ENCODE measurements at places on chromosomes 12 and 14.
A peak's percentile ranks its signal among the peaks of the same experiment; 100 is the strongest.

DNA sequence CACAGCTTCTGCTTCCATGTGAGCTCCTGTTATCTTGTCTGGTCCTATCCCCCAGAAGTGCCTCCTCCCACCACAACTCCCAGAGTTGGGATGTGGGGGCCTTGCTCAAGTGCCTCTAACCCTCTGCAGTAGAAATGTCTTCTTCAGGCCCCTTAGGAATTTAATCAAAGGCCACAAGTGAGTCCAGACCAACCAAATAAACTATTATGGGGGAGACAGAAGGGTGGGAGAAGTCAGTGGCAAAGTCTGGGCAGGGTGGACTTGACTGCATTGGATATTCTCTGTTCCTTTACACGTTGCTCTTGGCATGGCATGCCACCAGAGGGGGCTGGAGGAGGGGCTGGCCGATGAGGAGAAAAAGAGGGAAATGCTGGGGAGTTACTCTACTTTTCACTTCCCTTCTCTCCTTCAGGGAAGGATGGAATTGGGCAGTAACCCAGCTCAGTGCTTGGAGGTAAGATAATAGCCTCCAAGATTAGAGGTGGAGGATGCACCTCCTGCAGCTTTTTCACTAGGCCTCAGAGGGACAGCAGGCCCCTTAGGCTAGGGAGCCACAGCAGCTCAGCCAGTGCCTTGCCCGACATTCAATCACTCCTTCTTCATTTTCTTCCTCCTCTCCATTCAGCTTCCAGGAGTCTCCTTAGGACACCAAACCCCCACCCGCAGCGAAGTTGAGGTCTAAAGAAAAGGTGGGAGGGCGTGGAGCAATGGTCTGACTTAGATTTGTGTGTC is 1.2 kb upstream of the AP1G2 start:
- no peak for DNase-seq

- no peak for DNase-seq
Measured at GRCh38 chr14:92731622-92732115, 16.8 kb downstream of the LGMN start.

DNA sequence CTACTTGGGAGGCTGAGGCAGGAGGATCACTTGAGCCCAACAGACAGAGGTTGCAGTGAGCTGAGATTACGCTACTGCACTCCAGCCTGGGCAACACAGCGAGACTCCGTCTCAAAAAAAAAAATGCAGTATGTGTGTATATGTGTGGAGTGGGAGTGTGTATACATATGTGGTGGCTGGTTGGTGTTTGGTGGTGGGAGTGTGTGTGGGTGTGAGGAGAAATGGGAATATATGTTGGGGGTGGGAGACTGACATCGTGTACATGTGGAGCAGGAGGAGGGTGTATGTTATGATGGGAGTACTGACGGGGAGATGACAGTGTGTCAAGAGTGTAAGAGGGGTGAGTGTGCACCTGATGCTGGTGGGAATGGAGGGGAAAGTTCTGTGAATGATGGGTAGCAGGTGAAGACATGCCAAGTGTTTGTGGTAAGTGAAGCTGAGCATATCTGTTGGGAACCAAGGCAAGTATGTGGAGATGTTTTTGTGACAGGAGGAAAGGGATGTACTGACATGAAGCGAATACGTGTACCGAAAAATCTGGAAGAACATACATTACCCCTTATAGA is 4.2 kb downstream of the PNMA1 start:
- no peak for DNase-seq

DNA sequence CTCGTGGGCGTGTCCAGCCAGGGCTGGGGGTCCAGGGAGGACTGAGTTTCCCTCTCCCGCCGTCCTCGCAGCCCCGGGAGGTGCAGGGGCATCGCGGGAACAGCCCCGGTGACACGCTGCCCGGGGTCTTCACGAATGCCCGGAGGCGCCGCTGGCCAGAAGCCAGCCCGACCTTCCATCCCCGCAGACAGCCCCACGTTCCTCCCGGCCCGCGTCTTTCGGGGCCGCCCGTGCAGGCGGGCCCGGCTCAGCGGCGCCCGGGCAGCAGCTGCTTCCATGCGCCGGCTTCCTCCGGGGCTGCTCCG is 827 bp upstream of the TEDC1 start:
- no peak for DNase-seq

DNA sequence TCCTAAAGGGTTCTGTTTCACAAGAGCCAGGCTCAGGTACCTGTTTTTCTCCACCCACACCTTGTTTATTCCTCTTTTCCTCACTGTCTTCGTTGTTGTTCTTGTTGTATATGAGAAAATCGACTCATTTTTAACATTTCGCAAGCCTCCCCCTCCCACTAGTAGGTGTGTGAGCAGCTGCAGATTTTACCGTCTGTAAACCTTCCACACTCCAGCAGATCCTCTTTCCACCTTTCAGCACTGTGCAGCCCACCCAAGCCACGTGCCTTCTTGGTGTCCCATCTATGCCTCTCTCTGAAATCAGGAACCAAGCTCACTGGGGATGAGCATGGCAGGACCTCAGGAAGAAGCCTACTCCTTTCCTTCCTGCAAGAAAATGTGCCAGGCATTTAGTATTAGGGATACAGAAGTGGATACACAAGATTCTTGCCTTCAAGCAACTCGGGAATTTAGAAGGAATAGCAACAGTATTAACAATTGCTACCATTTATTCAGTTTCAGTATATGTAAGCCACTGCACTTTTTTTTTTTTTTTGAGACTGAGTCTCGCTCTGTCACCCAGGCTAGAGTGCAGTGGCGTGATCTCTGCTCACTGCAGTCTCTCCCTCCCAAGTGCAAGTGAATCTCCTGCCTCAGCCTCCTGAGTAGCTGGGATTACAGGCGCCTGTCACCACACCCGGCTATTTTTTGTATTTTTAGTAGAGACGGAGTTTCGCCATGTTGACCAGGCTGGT is 113.6 kb downstream of the CHST11 start:
- no peak for DNase-seq

- DNase-seq = no peak
Measured at GRCh38 chr12:111730420-111730819, 36.3 kb upstream of the ALDH2 start.

DNA sequence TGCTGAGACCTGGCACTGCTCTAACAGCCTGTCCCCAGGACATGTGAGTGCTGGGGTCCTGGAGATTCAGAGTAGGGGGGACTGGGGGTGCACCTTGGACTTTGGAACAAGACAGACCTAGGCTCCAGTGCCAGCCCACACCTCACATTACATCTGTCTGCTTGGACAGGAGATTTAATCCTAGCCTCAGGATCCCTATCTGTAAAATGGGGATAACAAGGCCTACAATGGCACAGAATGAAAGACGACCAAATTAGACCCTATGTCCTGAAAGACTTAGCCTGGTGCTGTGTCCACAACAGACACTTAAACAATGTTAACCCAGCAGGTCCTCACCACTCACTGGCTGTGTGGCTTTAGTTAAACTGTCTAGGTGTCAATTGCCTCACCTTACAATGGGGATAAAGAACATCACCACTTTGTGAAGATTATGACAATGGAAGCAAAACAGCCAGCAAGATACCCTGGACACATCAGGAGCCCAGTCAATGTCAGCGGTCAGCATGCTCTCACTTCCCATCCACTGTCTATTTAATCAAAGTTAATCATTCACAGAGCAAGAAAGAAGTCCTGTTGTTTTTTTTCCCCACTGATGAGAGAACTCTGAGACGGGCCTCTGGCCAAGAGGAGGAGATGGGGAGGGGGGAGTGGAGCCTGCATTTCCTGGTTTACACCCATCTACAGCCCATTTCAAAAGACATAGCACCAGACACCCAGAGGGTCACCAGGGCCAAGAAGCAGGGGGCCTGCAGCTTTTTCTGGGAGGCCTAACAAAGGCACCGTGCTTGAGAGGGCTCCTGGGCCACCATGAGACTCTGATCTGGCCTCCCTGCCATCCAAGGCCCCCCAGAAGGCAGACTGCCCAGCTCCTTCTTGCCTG is 40.6 kb downstream of the ACTN1 start:
- DNase-seq = no peak

GRCh38 chr12:47504775-47505446 is 200.9 kb downstream of the RPAP3 start:
- peak; percentile 62 for DNase-seq

GRCh38 chr14:73049428-73049827 is 8.9 kb upstream of the RBM25 start:
- no peak for DNase-seq

- DNase-seq = no peak
Measured at GRCh38 chr14:60946773-60947172, 34.1 kb downstream of the TRMT5 start.

GRCh38 chr14:50399251-50400032 is 2.8 kb upstream of the CDKL1 start:
- DNase-seq = no peak

- peak; percentile 32 for DNase-seq
Measured at GRCh38 chr12:38921025-38921677, 15.8 kb upstream of the CPNE8 start.

- no peak for DNase-seq
Measured at GRCh38 chr12:24895612-24896011, 53.3 kb downstream of the BCAT1 start.

DNA sequence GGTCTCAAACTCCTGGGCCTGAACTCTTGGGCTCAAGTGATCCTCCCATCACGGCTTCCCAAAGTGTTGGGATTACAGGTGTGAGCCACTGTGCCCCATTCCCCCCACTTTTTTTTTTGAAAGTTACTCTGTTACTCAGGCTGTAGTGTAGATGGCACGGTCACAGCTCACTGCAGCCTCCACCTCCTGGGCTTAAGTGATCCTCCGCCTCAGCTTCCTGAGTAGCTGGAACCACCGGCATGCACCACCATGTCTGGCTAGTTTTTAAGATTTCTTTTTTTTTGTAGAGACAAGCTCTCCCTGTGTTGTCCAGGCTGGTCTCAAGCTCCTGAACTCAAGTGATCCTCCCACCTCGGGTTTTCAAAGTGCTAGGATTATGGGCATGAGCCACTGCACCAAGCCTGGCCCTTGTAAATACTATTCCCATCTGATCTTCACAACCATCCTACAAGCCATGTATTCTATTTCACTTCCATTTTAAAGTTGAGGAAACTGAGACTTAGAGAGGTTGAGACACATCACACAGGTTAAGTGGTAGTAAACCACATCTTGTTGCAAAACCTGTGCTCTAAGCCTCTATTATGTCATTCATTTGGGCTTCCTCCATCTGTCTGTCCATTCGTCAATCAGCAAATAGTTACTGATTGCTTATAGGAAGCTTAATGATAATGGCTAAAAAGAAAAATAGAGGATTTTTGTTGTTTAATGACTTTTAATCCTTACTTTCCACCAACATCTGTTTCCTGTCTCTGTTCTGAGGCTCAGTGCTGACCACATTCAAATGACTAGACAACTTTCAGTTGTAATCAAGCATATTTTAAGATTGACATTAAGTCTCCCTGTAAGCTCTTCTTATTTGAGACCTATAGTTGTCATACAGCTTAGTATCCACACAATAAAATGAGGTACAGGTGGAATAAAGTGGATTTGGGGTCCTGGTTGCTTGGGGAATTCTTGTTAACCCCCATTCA is 9.2 kb downstream of the ASCL4 start:
- no peak for DNase-seq

DNA sequence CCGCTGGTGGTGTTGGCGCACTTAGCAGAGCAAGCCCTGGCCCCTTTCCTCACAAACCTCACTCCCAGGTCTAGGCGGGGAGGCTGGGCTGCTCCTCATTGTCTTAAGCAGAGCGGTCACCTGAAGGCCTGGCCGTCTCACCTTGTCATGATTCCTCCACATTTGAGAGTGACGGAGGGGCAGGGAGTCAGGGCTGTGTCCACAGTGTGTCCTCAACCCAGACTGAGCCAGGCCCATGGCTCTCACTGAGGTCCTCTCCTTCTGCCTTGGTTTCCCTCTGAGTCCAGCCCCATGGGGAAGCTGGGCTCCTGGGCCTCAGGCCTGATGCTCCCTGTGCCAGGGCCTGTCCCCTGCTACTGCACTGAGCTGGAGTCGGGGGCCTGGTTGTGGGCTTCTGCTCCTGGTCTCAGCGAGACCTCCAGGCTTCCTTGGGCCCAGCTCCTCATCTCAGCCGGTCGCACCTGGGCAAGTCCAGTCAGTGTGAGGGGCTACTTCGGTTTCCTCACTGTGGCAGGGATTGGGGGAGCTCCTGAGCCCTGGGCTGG is 44.9 kb downstream of the KRT80 start:
- no peak for DNase-seq

- DNase-seq = peak; percentile 52
Measured at GRCh38 chr14:55454264-55455002, 14.0 kb upstream of the TBPL2 start.

DNA sequence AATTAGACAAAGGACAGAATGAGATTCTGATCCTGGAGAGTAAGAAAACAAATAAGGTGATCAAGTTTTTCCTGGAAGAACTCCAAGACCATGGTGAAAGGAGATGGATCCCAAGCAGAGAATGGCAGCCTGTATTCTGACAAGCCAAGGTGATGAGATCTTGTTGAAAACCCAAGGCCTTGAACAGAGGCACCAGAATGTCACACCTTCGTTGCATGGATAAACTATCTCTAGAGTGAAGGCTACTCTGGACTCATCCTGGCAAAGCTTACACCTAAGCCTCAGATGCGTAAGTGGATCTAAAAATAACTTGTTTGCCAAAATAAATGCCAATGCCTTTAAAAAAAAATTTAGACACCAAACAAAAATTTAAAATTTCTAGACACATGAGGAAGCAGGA is 605.9 kb downstream of the ETNK1 start:
- DNase-seq = no peak

GRCh38 chr12:103956509-103957027 is 9.1 kb upstream of the TDG start:
- DNase-seq = no peak

GRCh38 chr14:62673014-62673755 is 372.1 kb downstream of the KCNH5 start:
- no peak for DNase-seq

DNA sequence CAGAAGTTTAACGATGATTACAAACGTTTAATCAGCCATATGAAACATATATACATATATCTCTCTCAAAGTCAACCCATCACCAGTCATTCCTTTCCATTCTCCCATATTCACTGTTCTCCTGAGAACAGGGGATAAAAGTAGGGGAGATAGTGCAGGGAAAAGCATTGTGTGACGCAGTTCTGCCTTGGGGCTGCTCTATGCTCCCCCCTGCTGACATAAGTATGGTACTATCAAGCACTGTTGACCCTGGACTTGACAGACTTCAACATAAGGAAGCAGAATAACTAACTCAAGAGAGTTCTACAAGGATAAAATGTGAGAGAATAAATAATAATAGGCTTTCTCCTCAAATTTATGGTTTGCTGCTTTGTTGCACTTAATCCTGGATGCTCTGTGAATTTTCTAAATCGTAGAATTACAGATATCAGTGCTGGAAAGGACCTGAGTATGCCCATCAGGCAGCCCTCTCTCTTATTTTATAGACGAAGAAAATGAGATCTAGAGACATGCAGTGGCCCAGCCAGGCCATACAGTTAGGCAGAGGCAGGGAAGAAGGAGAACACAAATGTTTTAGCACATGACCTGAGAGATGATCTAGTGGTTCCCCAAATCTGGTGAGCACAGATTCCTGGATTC is 87.2 kb downstream of the SCN8A start:
- DNase-seq = no peak

- no peak for DNase-seq
Measured at GRCh38 chr12:116436561-116437249, 122.5 kb upstream of the MAP1LC3B2 start.

- DNase-seq = no peak
Measured at GRCh38 chr14:55084401-55085059, 33.1 kb downstream of the MAPK1IP1L start.
